Posterior cingulate gyrus (tissue), 11 donors: ENCODE measurements at places on chromosomes 1 and 21.

- DNase-seq, result no peak
These were observed 554.6 kb upstream of the BEND5 start for GRCh38 chr1:49331066-49331852.

DNA sequence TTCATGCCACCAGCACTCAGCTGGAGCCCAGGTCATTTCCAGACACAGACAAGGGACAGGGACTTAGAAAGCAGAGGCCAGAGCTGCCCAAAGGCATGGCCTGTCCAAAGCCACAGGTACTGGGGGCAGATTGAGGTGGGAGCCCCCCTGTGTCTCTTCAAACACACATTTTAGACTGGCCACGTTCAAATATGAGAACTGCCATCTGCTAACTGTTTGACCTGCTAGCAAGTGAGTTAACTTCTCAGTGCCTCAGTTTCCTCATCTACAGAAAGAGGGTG is 862 bp upstream of the LEFTY2 start:
- DNase-seq, result no peak

DNA sequence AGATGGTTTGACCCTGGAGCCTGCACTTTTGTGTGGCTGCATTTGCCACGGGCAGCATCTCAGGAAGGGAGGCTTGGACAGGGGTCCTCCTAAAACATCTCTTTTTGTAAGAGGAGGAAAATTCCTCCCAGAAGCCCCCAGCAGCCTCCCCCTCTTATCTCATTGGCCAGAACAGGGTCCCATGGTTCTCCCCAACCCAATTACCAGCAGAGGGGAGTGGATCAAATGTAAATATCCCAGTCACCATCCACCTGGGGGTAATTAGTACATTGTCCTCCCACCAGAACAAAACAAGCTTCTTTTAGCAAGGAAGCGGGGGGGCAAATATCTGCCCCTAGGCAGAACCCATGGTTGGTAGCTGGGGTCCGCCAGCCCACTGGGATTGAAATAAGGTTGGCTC is 44.7 kb upstream of the TENT5B start:
- no peak for DNase-seq

DNA sequence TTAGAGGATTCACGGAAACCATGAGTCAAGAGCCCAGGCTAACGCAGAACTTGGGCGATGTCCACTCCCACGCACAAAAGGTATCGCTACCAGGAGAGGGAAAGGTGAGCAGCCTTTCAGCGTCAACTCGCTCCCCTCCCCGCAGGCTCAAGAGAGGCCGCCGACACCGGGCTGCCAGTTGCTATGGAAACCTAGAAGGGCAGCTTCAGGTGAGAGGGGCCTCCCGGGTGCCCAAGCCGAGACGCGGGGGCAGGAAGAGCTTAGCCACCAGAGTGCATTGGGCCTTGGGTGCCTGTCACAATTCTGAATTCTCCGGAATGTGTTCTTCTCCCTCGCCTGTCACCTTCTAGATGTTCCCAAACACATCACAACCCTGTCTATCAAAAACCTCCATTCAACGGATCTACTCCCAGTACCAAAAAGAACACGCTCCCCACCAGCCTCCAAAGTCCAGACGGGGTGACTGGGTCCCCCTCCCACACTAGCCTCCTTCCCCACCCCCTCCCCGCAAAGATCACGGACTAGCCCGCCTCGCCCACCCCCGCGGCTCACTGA is 694 bp downstream of the MEAF6 start:
- peak; percentile 22 for DNase-seq

DNA sequence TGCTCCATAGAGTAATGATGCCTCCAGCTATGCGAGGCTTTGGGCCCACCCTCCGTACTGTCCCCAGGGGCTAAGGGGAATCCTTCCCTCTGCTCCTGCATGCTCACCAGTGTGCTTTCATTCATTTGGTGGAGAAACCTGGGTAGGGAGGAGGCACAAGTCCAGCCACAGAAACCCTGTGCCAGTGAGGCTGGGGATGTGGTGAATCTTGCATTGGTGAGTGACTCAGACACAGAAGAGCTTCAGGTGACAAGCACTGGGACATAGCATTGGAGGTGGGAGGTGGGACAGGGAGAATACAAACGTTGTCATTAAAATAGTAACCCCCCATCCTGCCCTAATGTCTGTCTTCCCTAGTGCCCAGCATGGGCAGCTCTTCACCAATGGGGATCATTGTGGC is 5.2 kb downstream of the FCGR2A start:
- DNase-seq, result no peak

GRCh38 chr1:101309334-101310311 is 72.8 kb downstream of the S1PR1 start:
- DNase-seq, result peak; percentile 27

DNA sequence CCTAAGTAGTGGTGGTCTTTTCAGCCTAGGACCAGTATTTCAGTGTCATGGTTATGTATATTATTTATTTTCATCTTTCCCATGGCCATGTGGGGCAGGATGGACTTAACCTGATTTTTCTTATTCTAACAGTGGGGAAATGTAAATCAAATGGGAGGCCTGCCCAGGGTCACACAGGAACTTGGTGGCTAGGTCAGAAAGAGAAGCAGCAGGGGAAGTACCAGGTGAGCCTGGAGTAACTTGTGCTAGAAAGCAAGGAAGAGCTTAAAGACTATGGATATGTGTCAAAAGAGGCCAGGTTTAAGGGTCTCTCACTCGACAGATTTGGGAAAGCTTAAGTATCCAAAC is 936 bp downstream of the ZFP69B start:
- no peak for DNase-seq

- no peak for DNase-seq
These were observed 107.1 kb downstream of the ST3GAL3 start for GRCh38 chr1:43814401-43814800.

DNA sequence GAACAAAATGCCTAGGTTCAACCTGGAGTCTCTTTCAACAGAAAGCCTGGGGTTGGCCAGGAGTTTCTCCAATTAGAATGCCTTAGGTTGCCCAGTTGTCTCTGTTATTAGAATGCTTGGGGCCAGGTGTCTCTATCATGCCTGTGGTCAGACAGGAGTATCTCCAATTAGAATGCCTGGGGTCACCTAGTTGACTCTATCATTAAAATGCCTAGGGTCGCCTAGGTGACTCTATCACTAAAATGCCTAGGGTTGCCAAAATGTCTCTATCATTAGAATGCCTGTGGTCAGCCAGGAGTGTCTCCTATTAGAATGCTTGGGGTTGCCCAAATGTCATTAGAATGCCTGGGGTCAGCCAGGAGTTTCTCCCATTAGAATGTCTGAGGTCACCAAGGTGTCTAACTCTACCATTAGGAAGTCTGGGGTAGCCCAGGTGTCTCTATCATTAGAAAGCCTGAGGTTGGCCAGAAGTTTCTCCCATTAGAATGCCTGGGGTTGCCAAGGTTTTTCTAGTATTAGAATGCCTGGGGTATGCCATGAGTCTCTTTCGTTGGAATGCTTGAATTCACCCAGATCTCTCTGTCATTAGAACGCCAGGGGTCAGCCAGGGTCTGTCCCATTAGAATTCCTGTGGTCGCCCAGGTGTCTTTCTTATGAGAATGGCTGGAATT is 57.9 kb downstream of the RNF187 start:
- DNase-seq, result no peak

GRCh38 chr1:183282101-183282855 is 96.2 kb downstream of the LAMC2 start:
- no peak for DNase-seq

GRCh38 chr21:36454706-36455105 is 25.2 kb downstream of the CLDN14 start:
- DNase-seq, result no peak

DNA sequence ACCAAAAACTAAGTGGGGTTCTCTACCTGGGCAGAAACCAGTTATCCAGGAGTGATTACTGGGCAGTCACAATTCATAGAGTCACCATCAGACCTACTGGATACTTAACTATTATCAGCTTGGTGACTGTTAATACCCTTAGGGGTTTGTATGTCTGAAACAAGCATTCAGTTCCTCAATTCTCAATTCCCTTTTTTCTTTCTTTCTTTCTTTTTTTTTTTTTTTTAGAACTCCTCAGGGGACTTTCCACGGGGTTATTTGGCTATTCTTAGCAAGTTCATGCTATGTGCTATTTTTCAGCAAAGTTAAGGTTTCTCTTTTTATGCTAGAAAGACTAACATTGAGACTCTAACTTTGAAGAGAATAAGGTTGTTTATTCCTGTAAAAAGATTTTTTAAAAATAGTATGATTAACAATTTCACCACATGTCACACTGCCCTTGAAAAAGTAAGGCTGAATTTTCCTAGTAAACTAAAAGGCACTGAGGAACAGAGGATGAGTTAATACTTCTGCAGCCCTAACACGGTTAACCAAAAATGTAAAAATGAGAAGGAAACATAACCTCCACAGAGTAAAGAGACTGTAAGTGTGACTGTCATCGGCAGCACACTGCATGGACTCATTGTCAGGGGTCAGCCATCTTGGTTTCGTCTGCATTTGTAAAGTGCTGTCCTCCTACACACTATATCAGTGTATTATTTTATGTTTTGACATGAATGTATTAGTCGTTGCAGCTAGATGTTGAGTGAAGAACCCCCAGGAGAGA is 310.2 kb downstream of the NTNG1 start:
- no peak for DNase-seq

- DNase-seq, result no peak
These were observed 262.0 kb downstream of the TNR start for GRCh38 chr1:175481126-175482070.

DNA sequence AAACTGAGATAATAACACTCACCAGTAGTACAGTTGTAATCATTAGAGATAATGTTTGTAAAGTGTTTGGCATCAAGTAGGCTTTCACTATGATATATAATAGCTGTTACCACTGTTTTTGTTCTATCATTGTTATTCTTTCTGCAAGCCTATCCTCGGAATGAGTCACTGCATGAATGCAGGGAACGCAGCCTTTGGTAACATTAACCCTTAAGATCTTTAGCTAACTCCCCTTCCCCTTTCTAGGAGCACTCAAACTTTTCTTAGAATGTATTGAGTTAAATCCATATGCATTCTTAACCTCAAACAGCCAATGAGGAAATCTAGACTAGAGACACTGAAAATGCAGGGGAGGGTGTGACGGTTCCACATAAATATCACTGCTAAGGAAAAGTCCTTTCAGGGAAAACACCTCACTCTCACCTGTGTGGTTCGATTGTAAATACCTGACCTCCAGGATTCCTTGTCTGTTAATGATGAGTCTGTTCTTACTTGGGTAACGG is 467.3 kb downstream of the SETD4 start:
- DNase-seq, result no peak

- no peak for DNase-seq
These were observed 7.1 kb upstream of the KRTAP10-4 start for GRCh38 chr21:44566403-44566802.

GRCh38 chr1:34901919-34902318 is 27.5 kb downstream of the DLGAP3 start:
- no peak for DNase-seq

GRCh38 chr1:78408192-78408591 is 82.6 kb upstream of the PTGFR start:
- DNase-seq, result no peak
